ENCODE measurements at places on chromosomes 7 and 10.
A peak's percentile ranks its signal among the peaks of the same experiment; 100 is the strongest.

DNA sequence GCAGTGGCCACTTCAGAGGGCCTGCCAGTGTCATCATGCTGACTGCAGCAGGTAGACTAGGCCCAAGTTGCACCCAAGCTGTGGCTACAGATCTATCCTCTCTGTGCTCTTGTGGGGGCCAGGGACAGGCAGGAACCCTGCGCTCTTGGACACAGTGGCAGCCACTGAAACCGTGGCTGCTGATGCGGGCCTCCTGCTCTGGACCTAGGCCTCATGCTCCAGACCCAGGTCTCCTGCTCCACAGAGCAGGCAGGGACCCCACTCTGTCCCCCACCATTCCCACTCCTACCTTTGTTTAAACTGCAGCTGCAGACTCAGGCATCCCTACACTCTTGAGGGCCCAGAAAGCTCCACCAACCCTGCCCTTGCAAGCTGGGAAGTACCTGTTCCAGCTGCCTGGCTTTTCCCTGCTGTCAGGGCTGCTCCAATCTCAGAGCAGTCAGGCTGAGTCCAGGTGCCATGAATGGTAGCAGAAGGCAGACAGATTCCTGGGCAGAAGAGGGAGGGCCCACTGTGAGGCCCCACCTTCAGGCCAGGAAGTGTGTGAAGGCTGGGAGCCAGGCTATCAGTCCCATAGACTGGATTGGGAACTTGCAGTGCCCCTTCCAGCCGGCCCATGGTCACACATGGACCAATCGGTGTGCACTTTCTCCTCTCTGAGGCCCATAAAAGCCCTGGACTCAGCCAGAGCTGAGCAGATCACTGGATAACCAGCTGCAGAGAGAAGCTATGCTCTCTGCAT lies 634.0 kb upstream of the SEMA3D start:
- DNase-seq: no peak

GRCh38 chr7:601036-601594 lies 81.5 kb upstream of the PDGFA start:
- DNase-seq: no peak

- no peak for DNase-seq
Measured at GRCh38 chr7:1925973-1926907, 256.2 kb downstream of the ELFN1 start.

GRCh38 chr10:86699991-86700840 lies 31.9 kb downstream of the LDB3 start:
- no peak for DNase-seq

GRCh38 chr7:77426052-77426404 lies 9.9 kb upstream of the GSAP start:
- no peak for DNase-seq

GRCh38 chr7:102072636-102073209 lies 213.9 kb upstream of the SH2B2 start:
- no peak for DNase-seq

DNA sequence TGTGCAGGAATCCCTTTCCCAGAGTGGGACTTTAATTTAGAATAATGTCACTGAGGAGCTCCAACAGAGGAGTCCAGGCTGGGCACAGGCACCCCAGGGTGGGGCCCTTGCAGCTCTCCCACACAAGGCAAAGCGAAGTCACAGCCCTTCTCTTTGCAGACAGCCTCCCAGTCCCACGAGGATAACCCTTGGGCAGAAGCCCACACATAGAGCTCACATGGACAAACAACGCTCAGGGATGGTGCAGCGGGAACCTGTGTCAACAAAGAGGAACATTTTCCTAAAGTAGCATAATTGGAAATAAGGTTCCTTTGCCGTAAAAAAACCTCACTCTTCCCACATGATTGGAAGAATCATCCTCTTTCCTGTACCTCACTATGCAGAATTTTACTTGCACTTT lies 29.3 kb upstream of the GGCT start:
- DNase-seq: no peak

DNA sequence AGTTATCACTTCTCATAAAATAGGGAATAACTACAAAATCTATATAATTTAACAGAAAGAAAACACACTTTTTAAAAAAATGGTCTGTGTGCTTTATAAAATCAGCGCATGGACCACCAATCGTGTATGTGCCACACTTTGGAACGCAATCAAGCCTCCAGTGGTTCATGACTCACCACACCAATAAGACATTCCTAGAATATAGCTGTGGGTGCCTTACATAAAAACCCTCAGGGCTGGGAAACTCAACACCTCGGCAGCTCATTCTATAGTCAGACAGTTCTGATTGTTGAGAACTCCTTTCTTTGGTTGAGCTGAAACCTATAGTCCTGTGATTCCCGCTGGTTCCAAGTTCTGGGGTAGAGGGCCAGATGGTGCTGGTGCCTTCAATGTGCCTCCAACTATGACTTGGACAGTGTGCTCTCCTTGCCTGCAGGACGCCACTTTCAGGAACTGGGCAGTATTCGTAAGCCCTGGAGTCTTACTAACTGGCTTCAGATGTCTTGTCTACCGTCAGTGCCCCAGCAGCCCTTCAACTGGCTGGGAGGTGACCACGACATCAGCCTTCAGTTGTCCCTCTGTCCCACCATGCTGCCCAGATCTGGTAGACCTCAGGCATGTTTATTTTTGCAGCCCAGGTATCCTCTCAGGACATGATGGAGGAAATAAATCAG lies 135.7 kb upstream of the GDF10 start:
- DNase-seq: no peak

DNA sequence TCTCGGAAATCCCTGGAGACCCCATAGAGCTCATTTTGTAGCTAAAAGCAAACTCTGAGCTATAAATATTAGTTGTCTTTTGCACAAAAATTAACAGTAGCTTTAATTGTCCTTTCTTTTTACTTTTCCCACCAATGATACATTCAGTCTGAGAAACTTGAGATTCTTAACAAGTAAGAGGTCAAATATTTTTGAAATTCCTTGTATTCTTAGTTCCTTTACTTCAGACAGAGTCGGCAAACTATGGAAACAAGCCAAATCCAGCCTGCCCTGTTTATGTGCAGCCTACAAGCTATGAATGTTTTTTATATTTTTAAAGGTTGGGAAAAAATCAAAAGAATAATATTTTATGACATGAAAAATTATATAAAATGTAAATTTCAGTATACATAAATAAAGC lies 146.6 kb downstream of the CTNNA3 start:
- DNase-seq: no peak

GRCh38 chr10:43120929-43121314 lies 17.3 kb upstream of the CSGALNACT2 start:
- DNase-seq: peak; percentile 63

GRCh38 chr7:42900842-42901241 lies 11.0 kb downstream of the C7orf25 start:
- DNase-seq: no peak

DNA sequence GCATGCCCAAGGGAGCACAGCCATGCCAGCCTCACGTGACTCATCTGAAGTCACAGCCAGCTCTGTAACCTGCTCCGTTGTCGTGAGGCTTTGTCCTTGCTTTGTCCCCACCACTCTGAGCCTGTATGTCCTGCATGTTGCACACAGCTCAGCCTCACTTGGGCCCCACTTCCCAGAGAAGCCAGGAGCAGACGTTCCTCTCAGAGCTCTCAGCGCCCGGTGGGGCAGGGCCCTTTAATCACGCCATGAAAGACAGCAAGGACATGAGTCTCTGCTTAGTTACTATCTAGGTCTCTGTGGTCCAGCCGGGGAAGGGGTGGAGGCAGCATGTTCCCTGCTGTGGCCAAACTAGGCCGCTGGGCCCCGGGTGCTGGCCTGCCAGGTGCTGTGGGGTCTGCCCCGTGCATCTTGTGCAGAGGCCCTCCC lies 127.4 kb upstream of the FAM20C start:
- no peak for DNase-seq

DNA sequence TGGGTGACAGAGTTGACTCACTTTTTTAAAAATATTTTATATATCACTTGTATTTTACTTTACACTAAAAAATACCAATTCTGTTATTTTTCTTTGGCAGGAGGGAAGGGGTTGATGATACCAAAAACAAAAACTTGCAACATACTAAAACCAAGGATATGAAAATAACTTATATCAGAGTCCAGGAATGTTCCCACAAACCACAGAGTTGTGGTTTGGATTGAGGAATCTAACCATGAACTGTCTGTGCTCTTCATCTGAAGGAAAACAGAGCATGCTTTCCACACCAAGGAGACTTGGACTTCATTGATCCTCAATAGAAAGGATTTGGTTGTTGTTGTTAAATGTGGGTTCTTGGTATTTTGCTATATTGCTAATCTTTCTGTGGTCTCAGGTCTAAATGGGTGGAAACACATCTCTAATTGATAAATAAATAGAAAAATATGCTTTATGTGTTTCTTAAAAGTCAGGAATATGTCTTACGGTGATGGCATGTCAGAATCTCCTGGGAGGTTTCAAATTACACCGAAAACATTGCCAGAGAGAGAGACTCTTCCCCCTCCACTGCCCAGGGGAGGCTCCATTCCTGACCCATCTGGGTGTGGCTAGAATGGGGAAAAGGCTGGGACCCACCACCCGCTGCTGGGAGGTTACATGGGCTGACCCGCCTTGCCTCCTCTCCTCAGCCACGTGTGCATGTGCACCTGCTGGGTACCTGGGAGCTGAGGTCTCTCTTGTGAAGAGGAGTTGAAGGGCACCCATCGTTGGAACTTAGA lies 46.9 kb upstream of the STK17A start:
- no peak for DNase-seq

GRCh38 chr7:8064828-8065227 lies 96.2 kb downstream of the GLCCI1 start:
- DNase-seq: no peak

- no peak for DNase-seq
Measured at GRCh38 chr7:31550432-31550831, 36.5 kb downstream of the ITPRID1 start.

DNA sequence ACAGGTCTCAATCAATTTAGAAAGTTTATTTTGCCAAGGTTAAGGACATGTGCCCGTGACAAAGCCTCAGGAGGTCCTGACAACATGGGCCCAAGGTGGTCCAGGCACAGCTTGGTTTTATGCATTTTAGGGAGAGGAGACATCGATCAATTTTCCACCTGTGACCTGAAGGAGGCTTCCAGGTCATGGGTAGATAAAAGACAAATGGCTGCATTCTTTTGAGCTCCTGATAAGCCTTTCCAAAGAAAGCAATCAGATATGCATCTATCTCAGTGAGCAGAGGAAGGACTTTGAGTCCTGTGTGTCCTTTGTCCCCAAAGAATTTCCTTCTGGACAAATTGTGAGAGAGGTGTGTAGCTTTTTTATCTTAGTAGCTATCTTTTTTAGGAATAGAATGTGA lies 15.8 kb downstream of the LRRC72 start:
- DNase-seq: no peak

GRCh38 chr10:53744746-53745145 lies 972.2 kb upstream of the MBL2 start:
- DNase-seq: no peak

DNA sequence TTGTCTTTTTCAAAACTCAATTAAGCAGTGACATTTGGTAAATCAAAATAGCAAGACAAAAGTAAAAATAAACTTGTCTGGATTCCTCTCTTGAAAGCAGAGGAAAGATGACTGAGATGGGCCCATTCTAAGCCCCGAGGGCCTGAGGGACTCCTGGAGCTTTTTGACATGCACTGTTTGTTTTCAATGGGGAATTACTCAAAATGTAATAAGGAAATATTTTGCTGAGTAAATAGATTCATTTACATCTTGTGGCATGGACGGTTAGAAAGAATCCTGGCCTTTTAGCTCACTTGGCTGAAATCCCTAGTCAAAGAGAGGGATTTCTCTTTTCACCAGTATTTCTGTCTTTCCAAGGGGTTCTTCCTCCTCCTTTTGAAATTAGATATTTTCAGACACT lies 108.0 kb downstream of the MKX start:
- no peak for DNase-seq

DNA sequence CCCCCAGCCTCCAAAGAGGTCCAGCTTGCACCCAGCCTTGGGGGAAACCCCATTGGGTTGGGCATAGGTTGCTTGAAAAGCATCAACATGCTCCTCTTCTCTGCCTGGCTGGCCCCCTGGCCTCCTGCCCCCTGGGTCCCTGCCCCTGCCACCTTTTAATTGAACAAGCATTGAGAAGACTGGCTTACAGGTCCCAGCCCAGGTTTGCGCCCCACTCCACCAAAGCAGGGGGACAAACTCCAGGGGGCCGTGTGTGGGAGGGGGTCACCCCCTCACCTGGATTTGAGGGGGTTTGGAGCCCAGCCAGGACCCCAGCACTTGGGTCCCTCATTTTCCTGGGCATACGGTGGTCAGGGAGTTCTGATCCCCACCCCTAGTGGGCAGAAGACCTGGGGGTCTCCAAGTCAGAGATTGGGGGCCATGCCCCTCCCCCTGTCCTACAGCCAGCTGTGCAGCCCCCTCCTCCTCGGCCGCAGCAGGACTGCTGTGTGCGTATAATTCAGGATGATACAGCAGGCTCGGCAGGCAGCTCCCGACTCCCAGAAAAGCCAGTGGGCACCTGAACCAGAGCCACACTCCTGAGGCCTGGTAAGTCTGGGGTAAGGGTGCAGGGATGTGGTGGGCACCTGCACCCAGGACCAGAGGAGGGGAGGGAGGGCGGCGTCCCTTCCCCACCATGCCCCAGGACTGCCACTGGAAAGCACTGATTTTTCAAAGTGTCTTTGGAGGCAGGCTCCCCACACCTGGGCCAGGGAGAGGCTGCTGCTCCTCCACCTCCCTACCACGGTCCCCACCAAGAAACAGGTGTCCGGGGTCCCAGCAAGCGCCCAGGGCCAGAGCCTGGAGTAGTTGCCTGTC lies 1.7 kb downstream of the ELFN1 start:
- DNase-seq: peak; percentile 44

DNA sequence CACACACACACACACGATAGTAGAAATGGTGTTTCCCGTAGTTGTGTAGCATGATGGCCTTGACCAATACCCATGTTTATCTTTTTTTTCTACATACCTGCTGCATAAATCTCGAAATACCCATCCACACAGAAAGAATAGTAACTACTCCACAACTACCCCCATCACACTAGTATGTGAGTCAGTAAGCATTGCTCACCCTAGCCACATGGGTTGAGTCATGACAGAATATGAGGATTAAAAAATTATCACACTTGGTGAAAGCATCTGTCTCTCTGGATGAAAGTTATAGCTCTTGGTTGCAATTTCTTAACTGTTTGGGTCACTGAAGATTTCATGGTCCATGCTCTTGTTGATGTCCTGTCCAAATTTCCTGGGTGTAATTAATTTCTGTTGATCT lies 103.4 kb upstream of the MDFIC start:
- DNase-seq: no peak

Data from activated naive CD4-positive, alpha-beta T cell treated with anti-CD3 and anti-CD28 coated beads, Interleukin-2, amount 50 U/mL, for 72 hours (primary cell).